ENCODE measurements at places on chromosomes 1 and 21. TPM values are rescaled to one million over a fixed set of nuclear protein-coding genes. Genes with fewer than 3 reads are reported as not detected.

GRCh38 chr1:59936358-59936821 is 9.8 kb upstream of the CYP2J2 start:
- DNase-seq, result no peak

DNA sequence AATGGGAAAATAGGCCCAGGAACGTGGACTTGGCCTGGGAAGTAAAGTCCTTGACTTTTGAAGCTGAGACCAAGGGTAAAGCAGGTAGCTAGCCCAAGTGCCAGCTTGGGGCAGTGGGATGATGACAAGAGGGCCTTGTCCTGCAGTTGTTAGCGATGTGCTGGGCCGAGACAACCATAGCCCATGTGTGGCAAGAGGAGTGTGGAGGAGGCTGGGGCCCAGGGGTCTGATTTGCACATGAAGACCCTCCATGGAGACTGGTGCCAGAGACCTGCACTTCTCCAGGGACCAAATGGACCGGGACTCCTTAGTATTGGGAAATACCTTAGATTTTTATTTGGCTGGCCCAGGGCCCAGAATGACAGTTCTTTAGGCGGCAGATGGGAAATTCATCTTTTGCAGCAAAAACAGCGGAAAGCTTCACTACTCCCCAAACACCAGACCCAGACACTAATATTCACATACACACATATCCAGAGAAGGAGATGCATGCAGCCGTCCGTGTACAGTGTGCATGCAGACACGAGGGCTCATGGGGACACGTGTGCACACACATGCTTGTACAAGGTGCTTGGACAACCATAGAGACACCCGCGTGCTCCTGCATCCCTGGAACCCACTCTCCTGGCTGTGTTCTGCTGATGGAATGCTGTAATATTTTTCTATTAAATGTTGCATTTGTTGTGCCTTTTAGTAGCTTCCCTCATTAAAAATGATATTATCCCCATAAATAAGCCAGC is 78.1 kb upstream of the CSF3R start:
- no peak for DNase-seq

DNA sequence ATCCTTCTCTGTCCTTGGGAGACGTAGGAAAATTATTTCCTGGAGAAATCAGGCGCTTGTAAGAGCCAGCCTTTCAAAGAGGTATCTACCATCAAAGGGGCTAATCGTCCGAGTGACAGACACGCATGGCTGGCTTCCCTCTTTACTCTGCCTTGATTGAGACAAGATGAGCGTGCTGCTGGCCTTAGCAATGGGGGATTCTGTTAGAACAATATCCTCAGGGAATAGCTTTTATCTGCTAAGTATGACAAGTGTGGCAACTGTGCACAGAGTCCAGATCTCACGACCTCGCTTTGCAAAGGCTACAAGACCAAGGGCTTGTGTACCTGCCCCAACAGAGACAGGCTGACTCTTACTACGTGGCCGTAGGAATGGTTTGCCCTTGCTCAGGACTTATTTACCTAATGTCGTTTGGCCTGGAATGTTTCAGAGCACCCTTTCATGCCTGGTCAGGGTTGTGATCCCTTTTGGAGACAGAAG is 417.1 kb downstream of the KIF26B start:
- no peak for DNase-seq

DNA sequence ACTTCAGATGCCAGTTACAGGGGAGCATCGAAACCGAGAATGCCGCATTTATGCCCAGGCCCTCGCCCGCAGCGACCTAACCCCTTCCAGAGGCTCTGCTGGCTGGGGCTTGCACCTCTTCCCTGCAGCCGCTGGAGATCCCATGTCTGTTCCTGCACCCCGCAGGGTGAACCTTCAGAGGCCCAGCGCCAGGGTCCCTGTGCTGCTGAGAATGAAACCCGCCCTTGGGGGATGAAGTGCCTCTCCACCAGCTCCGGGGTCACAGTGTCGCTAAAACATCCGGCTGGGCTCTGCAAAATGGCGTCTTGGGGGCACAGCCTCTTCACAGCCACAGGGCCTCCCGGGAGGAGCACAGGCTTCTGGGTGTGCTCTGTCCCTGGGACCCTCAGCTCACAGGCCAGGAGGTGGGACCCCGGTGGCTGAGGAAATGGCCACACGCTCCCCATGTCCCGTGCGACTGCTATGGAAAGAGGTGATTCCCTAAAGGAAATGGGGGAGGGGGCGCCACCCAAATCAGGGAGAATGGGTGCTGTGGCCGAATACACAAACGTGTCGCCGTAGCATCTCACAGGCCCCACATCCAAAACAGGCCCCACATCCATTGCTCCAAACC is 39.9 kb upstream of the TSPEAR start:
- DNase-seq, result no peak

- no peak for DNase-seq
Observed at GRCh38 chr1:59397139-59397858, 100.4 kb downstream of the FGGY start.

- DNase-seq, result no peak
Observed at GRCh38 chr1:36934061-36934460, 100.3 kb downstream of the GRIK3 start.

DNA sequence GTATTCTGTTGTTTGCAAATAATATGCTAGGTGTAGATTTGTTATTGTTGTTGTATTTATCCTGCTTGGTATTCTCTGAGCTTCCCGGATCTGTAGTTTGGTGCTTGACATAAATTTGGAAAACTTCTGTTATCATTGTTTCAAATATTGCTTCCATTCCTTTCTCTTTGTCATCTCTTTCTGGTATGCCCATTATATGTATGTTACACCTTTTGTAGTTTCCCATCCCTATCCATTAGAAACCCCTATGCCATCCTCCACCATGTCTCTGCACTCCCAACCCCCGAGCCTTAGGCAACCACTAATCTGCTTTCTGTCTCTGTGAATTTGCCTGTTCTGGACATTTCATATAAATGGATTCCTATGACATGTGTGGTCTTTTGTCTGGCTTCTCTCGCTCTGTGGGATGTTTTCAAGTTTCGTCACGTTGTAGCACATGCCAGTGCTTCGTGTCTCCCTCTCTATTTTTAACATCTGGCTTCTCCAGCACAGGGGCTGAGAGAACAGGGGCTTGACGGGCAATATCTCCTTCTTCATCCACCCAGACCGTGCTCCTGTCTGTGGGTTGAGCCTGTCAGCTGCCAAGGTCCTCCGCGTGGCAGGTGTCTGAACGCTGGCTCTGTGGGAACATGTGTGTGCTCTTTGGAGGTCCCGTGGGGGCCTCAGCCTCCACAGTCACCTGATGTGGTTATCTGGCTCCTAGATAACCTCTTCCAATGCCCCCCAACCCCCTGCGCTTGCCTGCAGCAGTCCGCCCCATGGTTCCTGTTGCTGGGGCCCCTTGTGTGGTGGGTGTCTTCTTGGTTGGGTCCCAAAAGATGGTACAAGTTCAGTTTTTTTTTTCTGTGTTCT is 32.8 kb upstream of the MAN1C1 start:
- DNase-seq, result no peak

DNA sequence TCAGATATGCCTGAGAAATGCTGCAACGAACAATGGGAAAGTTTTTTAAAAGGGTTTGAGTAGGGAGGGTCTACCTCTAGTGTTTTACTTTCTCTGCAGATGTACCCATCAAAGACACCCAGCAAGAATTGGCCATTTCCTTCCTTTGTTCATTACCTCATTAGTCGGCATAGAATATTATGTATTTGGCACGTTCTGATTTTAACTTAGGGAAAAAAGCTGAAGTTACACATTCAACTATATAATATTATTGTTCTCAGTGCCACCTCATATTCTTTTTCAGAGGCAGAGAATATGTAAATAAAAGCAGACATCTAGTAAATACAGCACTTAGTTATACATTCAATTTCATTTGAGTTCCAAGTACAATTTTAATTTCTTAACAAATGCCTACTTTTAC is 83.7 kb upstream of the PPP2R5A start:
- no peak for DNase-seq

The SYT11 gene
- 14.2 TPM for total RNA-seq

The CD160 gene
- total RNA-seq, result not detected

The MASP2 gene
- not detected for total RNA-seq
